Brain pericyte (primary cell): ENCODE measurements at places on chromosomes 2 and 18.

GRCh38 chr2:179963626-179964025 is 43.5 kb downstream of the CWC22 start:
- peak; percentile 11 for DNase-seq

DNA sequence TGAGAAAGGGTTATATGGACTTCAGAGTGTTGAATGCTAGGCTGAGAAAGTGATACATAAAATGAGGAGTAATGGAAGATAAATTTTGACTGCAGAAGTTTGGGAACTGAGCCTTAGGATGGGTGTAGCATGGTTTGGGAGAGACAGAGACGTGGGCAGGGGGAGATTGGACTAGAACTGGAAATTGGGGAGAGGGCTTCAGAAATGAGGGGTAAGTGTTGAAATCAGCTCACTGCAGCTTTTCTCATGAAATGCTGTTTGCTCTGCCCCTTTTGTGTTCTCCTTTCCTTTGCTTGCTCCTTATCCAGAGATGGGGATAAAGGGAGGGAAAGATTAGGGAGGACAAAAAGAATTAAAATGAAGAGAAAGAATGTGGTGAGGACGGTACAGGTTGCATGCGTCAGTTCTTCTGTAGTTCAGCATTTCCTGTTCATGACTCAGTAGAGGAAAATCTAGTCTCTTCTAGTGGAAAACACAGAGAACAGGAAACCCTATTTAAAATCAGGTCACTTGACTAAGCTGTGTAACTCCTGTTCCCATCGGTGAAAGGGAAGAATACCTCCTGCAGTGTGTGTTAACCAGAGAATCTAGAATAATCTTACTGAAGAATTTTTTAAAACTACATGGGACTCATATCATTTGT is 105.6 kb downstream of the CRIM1 start:
- DNase-seq = no peak

DNA sequence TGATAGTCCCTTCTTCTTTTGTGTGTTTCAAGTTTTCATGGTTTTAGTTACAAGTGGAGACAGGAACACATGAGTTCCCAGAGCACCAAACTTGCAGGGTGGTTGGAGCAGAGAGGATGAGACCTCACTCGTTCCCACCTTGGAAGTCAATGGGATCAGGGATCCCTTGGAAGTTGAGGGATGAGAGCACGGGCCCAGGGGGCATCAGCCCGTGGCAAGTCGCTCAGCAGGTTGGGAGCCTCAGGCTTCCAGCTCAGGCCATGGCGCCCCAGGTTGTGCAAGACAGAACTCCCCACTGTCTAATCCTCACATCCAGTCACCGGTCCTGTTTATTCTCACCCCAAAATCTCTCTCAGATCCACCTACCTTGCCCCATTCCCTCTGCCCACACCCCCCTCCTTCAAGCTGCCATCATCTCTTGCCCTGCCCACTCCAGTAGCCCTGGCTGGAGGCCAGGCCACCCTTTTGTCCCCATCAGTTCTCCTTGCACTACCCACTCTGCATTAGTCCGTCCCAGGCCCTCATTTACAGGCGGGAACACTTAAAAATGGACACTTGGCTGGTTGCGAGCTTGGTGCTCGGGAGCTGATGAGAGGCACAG is 37.6 kb upstream of the FOSL2 start:
- no peak for DNase-seq

- DNase-seq = peak; percentile 13
These were observed 25.7 kb upstream of the FAM178B start for GRCh38 chr2:97011977-97012569.

- DNase-seq = no peak
These were observed 90.1 kb upstream of the TGFA start for GRCh38 chr2:70643715-70644114.

DNA sequence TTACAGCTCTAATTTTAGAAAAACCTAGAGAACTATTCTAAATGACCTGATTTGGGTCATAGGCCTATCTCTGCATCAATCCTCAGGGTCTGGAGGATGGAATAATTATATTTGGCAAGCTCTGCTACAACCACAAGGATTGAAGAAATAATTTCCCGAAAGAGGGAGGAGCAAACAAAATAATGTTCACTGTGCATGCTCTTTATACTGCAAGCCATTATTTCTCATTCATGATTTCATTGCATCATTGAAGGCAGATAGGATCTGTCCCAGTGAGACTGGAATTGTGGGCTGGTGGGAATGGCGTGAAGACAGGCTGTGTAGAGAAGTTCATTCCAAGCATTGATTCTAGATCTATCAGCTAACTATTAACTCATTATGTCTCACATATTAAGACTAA is 12.7 kb upstream of the MAPRE2 start:
- no peak for DNase-seq

DNA sequence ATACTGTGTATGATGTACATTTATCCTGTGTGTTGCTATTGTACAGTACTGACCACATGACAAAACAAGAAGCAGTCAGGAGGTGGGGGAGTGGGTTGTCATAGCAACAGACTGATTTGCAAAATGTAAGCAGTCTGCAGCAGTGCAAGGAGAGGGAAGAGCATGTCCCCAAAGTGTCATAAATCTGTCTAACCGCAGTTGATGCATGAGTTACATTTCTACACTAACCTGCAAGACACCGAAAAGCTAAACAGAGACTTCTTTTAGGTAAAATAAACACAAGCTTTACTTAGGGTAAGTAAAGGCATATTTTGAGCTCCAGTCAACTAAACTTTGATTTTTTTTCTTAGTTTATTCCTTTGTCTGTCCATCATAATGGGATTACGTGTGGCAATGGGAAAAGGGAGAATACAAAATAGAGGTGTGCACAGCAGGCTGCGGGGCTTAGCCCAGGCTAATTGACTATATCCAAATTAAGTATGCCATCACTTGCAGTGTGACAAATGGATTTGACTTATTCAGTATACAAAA is 134.5 kb downstream of the MEIS1 start:
- no peak for DNase-seq

DNA sequence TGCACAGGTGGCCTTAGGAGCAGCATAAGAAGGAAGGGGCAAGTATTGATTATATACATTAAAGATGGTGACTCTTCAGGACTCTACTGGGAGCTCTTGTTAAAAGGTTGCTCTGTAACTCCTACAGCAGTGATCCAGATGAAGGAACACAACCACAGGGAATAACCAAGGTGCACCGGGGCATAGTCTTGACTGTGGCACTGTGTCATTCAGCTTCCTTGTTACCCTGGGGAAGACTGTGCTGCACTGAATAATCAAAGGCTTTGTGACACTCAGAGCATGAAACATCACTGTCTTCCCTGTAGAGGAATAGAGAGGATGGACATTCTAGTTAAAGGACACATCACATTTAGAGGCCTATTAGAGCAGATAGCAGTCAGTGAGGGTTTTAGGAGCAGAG is 105.3 kb downstream of the UBE2E3 start:
- no peak for DNase-seq
